ENCODE measurements at places on chromosomes 6 and 20.
A peak's percentile ranks its signal among the peaks of the same experiment; 100 is the strongest.

DNA sequence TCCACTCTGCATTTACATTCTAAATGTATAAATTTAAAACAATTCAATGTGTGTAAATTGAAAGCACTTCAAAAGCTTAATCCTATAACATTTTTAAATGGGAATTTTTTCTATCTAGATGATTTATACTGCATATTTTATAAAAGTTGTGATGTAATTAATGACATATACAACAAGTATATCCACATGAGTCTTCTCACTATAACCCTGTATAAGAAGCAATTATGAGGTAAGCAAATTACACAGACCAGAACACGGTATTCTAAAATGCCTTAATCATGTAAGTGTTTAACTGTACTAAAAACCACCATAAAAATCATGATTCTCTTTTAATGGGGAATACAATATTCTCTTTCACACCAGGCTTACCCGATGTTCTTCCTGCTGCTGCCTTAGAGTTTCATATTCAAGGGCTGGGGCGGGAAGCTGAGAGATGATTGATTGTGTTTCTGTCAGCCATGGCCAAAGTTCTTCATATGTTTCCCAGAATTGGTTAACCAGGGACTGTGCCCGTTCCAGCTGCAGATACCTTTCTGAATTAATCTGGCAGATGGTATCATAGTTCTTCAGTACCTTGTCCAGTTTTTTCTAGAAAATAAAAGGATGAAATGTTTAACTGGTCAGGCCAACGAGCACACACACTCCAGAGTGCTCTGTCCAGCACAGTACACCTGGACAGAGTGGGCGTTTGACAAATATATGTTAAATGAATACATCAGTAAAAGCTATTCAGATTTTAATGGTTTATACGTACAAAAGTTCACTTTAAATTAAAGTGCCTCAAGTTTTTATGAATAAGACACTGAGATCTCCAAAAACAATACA lies 127.4 kb downstream of the DST start:
- DNase-seq, result no peak

- DNase-seq, result no peak
Measured at GRCh38 chr6:103908898-103909297, 950.8 kb downstream of the HACE1 start.

DNA sequence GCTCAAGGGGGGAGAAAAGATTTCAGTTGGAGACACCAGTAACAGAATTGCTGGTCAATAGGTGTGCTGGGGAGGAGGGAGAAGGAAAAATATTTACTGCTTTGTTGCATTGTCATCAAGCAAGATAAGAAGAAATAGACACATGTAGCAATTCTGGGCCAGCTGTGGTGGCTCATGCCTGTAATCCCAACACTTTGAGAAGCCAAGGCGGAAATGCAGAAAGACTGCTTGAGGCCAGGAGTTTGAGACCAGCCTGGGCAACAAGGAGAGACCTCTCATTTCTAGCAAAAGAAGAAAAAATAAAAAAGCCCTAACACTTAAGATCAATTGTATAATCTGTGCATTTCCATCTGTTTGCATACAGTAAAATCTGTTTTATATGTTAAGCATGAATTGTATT lies 126.6 kb downstream of the ZFP64 start:
- DNase-seq, result no peak

DNA sequence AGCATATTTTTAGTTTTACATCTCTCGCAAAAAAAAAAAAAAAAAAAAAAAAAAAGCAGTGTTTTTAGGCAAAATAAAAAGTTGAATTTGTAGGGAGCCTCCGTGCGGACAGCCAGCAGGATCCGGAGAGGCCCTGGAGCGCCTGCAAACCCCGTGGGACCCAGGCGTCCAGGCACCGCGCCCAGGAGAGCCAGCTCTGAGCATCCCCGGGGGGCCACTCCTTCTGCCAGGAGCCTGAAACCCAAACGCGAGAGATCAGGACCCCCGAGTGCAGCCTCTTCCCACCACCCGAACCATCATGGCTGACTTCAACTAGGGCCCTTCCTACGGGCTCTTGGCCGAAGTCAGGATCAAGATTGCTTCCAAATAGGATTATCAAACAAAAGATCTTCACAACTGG lies 54.1 kb upstream of the LY86 start:
- no peak for DNase-seq

- DNase-seq, result no peak
Measured at GRCh38 chr20:56566621-56567020, 33.6 kb downstream of the FAM209B start.

GRCh38 chr20:43563991-43564390 lies 5.2 kb downstream of the SGK2 start:
- no peak for DNase-seq

DNA sequence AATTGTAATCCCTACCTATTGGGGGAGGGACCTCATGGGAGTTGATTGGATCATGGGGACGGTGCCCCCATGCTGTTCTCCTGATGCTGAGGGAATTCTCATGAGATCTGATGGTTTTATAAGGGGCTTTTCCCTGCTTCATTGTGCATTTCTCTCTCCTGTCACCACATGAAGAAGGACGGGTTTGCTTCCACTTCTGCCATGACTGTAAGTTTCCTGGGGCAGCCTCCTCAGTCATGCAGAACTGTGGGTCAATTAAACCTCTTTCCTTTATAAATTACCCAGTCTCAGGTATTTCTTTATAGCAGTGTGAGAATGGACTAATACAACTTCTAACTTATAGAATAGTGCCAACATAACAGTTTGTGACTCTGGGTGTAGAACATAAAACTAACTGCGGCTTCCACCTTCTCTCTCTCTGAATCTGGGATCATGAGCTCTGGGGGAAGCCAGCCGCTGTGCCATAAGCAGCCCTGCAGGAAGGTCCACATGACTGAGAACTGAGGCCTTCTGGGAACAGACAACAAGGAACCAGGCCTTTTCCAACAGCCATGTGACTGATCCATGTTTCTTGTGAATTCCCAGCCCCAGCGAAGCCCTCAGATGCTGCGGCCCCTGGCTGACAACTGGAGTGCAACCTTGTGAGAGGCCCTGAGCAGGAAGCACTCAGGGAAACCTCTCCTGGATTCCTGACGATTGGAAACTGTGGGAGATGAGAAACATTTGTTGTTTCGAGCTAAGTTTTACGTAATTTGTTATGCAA lies 3.4 kb upstream of the HLA-A start:
- no peak for DNase-seq

GRCh38 chr20:59364611-59365010 lies 64.2 kb downstream of the EDN3 start:
- DNase-seq, result no peak

- no peak for DNase-seq
Measured at GRCh38 chr20:7933346-7933745, 6.9 kb downstream of the HAO1 start.

DNA sequence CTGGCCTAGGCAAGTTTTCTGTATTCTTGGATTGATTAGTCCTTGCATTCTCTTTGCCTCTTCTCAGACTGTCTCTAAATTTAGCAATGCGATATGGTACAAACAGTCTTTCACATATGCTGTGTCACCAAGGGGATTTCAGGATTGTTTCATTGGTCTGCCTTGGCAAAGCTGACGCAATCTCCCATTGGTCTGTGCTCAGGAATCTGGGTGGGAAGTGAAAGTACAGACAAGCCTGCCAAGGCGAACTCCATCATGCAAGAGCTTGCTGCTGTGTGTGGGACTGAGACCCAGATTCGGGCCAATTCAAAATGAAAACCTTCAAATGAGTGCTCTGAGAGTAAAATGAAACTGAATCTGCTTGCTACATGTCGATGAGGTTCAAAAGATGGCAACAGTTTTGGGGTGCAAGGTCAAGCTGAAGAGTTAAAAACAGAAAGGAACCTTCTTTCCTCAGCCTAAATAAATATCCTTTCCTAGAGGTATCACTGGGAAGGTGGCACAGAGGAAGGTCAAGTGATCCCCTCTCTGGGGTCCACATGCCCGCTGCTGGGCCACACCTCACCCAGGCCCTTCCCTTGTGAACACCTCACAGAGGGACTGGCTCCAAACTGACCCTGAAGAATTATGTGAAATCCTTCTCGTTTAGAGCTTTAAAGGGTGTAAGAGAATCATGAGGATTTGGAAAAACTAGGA lies 198.8 kb upstream of the PREP start:
- no peak for DNase-seq

- no peak for DNase-seq
Measured at GRCh38 chr6:829656-830055, 136.7 kb upstream of the EXOC2 start.

GRCh38 chr6:67160820-67161219 lies 1453.8 kb upstream of the EYS start:
- no peak for DNase-seq

GRCh38 chr6:127182501-127182900 lies 64.0 kb downstream of the RSPO3 start:
- no peak for DNase-seq

GRCh38 chr6:149140137-149140909 lies 177.2 kb upstream of the TAB2 start:
- DNase-seq, result peak; percentile 75

GRCh38 chr6:21321076-21321475 lies 272.5 kb upstream of the SOX4 start:
- DNase-seq, result no peak

- DNase-seq, result no peak
Measured at GRCh38 chr6:32845384-32845884, 1.6 kb upstream of the PSMB8 start.

DNA sequence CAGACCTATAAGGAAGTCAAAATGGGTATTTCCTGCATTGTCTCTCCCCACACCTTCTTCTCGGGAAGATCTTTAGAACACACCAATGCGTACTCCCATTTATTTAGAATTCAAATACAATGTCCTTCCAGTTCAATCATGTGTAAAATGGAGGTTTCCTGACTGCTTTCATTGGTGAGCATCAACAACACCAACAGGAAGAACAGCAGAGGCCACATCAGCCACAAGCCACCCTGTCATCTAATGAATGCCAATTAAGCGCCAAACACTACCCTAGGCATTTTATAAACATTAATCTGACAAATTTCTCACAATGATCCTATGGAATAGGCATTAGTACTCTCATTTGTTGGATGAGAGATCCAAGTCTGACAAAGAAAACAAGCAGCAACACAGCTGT lies 68.4 kb upstream of the SMLR1 start:
- DNase-seq, result no peak

DNA sequence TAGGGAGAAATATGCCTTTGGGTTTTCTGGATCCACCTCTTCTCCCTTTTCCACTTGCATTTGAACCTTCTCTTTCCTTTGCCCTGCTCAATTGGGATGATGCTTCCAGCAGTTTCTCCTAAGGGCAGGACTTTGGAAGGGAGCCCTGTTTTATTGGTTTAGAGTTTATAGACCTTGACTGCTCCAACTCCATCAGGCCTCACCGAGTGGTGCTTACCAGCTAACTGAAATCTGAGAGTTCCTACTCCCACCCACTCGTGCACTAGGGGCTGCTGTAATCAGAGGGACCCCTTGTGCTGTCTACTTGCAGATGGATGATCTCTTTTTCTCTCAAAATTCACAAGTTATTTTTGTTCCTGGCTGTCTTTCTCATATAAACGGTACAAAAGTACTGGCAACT lies 121.3 kb upstream of the SLC22A16 start:
- no peak for DNase-seq

GRCh38 chr6:113953346-113953745 lies 17.6 kb downstream of the HDAC2 start:
- no peak for DNase-seq

GRCh38 chr20:37494796-37495195 lies 26.3 kb upstream of the NNAT start:
- no peak for DNase-seq

- DNase-seq, result no peak
Measured at GRCh38 chr6:139600343-139600742, 225.9 kb upstream of the CITED2 start.

DNA sequence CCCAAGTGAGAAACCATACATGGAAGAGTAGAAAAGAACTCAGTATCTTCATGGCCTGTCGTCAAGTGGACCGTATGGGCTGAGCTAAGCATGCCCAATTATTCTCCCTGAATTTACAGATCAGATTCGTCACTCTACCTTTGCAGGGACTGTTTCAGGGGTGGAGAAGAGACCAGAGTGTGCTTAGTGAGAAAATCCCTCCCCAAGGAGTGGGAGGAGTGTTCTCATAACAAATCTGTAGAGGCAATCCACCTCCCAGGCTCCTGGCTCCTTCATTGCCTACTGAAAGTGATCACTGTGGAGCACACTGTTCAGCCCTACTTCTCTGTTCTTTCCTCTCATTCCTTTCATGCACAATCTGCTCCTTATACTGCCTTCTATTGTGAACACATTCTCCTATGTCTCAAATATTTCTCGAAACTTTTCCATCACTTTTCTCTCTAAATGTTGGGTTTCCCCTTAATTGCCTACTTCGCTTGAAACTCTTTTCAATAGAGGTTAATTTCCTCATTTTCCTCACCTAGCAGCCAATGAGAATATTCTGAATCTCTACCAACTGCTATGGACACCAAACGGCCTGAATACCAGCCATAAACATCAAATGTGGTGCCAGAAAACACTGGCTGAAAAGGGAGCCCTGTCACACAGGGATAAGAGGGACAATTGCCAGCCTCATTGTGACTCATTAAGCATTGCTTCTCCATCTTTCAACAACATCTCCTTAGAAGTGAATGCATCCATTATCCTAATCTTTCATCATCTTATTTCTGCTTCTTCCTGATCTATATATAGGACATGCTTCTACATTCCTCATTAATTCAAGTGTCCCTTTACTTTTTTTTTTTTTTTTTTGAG lies 398.3 kb downstream of the UTRN start:
- no peak for DNase-seq

DNA sequence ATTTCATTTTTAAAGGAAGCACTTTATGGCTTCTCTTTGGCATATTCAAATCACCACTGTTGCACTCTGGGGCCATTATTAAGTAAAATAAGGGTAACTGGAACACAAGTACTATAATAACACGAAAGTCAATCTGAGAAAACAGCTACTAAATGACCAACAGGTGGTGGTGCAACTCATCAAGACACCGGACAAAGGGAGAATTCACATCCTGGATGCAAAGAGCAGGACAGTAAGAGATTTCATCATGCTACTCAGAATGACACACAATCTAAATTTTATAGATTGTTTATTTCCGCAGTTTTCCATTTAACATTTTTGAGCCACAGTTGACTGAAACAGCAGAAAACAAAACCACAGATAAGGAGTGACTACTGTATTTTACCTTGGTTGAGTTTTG lies 27.6 kb upstream of the LY86 start:
- DNase-seq, result no peak
